ENCODE measurements at places on chromosomes 12 and 14. TPM values are rescaled to one million over a fixed set of nuclear protein-coding genes. Genes with fewer than 3 reads are reported as not detected.

GRCh38 chr12:32076941-32077340, 29.7 kb upstream of the BICD1 start:
- no peaks in the 10 kb centered on the region for H3K4me1 ChIP-seq
- H3K27me3 ChIP-seq, result no peaks in the 10 kb centered on the region
- H3K4me3 ChIP-seq, result no peak overlapping the region
- H3K27ac ChIP-seq, result no peak overlapping the region
- DNase-seq, result no peak

GRCh38 chr14:72104011-72104613, 171.9 kb downstream of the RGS6 start:
- H3K4me1 ChIP-seq, result no peaks in the 10 kb centered on the region
- no peak overlapping the region for H3K27ac ChIP-seq
- H3K27me3 ChIP-seq, result peaks cover 9% of the 10 kb centered on the region
- H3K36me3 ChIP-seq, result no peaks in the 10 kb centered on the region

DNA sequence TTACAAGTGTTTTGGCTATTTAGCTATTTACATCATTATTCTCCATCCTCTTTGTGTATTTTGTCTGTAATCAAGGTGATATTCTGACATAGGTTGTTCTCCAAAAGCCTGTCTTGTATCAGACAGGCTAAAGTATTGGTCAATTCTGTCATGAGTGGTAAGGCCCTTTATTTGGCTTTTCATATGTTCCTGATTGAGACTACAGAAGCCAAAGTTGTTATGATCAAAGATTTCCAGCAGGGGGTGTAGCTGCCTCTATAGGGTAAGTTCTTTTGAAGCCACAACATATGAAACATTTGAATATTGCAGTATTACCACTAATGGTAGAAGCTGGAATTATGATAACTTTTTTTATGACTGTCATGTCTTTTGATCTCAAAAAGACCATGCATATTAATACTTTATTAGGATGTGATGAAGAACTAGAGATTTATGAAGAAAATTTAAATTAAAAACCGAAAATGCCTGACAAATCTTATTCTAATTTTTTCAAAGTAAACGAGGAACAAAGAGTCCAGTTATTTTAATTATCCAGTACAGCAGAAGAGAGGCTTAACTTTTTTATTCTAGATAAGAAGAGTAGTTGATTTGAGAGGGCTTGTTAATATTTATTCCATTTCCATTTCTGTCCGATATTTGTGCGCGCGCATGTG, 3.4 kb upstream of the ARHGAP5 start:
- peaks cover 6% of the 10 kb centered on the region for H3K4me1 ChIP-seq
- H3K4me3 ChIP-seq, result no peak overlapping the region
- peak; percentile 5 for DNase-seq
- no peaks in the 10 kb centered on the region for H3K36me3 ChIP-seq
- H3K27me3 ChIP-seq, result no peaks in the 10 kb centered on the region

Gene LMNTD1
- not detected for total RNA-seq

DNA sequence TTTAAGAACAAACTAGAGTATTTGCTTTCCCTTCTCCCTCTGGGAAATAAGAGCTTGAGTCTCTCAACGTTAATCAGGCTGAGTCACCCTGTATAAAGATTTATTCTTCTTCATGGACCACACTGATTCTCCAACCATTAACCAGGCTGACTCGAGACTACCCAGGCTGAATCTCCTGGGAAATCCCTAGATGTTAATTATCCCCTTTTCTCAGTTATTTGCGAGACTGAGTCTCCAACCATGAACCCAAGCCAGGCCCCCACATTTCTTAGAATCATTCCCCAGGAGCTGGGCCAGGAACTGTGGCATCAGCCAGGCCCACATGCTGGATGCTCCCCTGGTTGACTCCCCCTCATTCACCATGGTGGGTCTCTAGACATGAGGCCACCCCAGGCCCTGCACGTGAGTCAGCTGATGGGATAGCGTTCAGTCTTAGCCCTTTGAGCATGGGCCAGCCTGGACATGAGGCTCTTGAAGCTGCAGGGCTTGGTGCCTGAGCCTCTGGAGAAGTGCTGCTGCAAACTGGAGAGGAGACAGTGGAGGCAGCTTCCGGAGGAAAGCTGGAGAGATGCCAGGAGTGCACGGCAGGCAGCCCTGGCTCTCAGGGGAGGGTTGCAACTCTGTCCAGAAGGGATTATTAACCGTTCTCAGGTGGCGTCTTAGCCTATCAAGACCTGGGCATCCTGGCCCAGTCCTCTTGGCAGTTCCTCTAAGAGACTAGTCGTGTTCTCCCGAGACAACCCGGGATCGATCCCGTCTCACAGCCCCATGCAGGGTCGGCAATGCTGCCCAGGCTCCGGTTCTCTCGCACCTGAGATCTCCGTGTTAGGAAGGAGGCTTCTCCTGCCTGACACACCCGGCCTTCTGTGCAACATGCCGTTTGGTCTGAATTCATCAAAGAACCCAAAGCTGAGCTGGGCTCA, 296.6 kb downstream of the ADGRD1 start:
- H3K27me3 ChIP-seq, result no peaks in the 10 kb centered on the region
- no peaks in the 10 kb centered on the region for H3K4me1 ChIP-seq
- no peaks in the 10 kb centered on the region for H3K36me3 ChIP-seq
- no peak overlapping the region for H3K4me3 ChIP-seq
- DNase-seq, result no peak

Gene PPFIA2
- total RNA-seq, result not detected

DNA sequence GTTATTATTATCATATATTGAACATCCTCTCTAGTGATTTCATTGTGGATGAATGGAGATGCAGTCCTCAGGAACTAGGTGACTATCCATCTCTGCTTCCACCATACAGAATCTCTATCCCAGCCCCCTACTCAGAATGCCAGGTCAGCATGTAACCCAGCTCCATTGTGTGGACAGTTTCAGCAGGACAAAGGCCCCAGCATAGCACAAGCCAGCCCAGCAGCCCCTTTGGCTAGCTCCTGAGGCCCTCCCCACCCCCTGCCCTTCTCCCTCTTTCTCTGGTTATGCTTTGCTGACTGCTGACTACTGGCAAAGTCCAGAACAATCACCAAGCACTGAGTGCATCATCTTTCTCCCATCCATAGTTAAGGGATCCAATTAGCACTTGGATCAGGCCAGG, 5.8 kb upstream of the SPRYD4 start:
- H3K36me3 ChIP-seq, result no peaks in the 10 kb centered on the region
- no peaks in the 10 kb centered on the region for H3K27me3 ChIP-seq
- DNase-seq, result no peak
- H3K27ac ChIP-seq, result no peak overlapping the region
- peaks cover 4% of the 10 kb centered on the region for H3K4me1 ChIP-seq

- H3K27me3 ChIP-seq, result no peaks in the 10 kb centered on the region
- no peaks in the 10 kb centered on the region for H3K36me3 ChIP-seq
- DNase-seq, result no peak
- H3K4me1 ChIP-seq, result no peaks in the 10 kb centered on the region
- no peak overlapping the region for H3K4me3 ChIP-seq
Measured at GRCh38 chr14:102246071-102246470, 58.9 kb downstream of the MOK start.

GRCh38 chr12:15196678-15197505, 24.3 kb downstream of the RERG start:
- no peak overlapping the region for H3K27ac ChIP-seq
- no peaks in the 10 kb centered on the region for H3K4me1 ChIP-seq
- H3K36me3 ChIP-seq, result no peaks in the 10 kb centered on the region
- no peaks in the 10 kb centered on the region for H3K27me3 ChIP-seq
- no peak overlapping the region for H3K4me3 ChIP-seq

Gene SLCO1C1
- total RNA-seq, result not detected

- H3K4me3 ChIP-seq, result no peak overlapping the region
- H3K27ac ChIP-seq, result no peak overlapping the region
- H3K27me3 ChIP-seq, result no peaks in the 10 kb centered on the region
- no peaks in the 10 kb centered on the region for H3K36me3 ChIP-seq
Measured at GRCh38 chr14:80202888-80203562, 8.3 kb downstream of the DIO2 start.

- no peaks in the 10 kb centered on the region for H3K4me1 ChIP-seq
- no peak for DNase-seq
- no peaks in the 10 kb centered on the region for H3K27me3 ChIP-seq
Measured at GRCh38 chr14:57999471-57999870, 133.6 kb upstream of the SLC35F4 start.

Gene FAM186B
- total RNA-seq, result 0.64 TPM

- H3K4me3 ChIP-seq, result no peak overlapping the region
- no peak for DNase-seq
- no peaks in the 10 kb centered on the region for H3K4me1 ChIP-seq
- H3K36me3 ChIP-seq, result no peaks in the 10 kb centered on the region
Measured at GRCh38 chr12:72546106-72546505, 273.9 kb downstream of the TRHDE start.

Gene RFLNA
- not detected for total RNA-seq

- peaks cover 33% of the 10 kb centered on the region for H3K36me3 ChIP-seq
- peak overlapping the region; percentile 85 for H3K27ac ChIP-seq
- no peaks in the 10 kb centered on the region for H3K27me3 ChIP-seq
Measured at GRCh38 chr12:123602651-123603195, 824 bp downstream of the DDX55 start.

DNA sequence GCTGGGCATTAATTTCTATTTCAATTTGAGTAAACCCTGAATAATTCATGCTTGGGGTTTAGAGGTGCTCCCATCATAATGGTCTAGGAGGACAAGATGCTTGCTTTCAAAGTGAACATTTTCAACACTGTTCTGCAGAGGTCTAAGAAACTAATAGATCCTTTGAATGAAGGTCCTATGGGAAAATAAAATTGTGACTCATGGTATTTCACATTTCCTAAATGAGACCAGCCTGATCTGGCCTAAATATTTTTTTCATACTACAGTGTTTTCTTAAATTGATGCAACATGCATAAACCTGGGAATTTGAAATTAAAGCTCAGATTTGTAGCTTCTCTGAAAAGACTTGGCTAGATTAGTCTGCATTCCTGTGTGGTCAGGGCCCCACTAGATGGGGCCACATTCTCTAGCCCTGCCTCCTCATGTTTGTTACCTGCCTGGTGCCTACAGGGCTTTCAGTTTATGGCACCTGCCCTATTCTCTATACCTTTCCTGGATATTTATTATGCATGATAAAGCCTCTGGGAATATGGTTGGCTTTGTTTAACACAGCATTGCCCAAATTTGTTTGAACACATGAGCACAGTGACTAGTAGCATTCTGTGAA, 112.7 kb downstream of the METTL25 start:
- peaks cover 22% of the 10 kb centered on the region for H3K36me3 ChIP-seq
- no peak overlapping the region for H3K27ac ChIP-seq
- no peaks in the 10 kb centered on the region for H3K4me1 ChIP-seq
- H3K27me3 ChIP-seq, result no peaks in the 10 kb centered on the region
- DNase-seq, result no peak

Gene PTPN6
- total RNA-seq, result 79.0 TPM

DNA sequence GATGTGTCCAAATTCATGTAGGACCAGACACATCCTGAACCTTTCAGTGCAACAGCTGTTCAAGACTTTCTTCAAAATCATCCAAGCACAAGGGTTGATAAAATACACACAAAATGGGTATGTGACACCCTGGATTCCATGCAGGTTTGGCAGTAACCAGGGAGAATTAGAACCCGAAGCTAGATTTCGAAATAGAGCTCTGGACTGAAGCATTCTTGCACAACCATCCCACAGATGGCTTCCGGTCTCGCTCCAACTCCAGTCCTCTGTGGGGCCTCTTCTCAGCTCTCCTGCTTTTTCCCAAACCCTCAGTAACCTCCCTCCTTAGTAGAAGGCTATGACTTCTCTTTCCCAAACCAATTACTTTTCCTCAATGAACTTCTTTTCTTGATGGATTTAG, 171.3 kb downstream of the TTC7B start:
- H3K4me1 ChIP-seq, result no peaks in the 10 kb centered on the region
- DNase-seq, result no peak
- no peak overlapping the region for H3K4me3 ChIP-seq
- H3K36me3 ChIP-seq, result no peaks in the 10 kb centered on the region
- H3K27ac ChIP-seq, result no peak overlapping the region

DNA sequence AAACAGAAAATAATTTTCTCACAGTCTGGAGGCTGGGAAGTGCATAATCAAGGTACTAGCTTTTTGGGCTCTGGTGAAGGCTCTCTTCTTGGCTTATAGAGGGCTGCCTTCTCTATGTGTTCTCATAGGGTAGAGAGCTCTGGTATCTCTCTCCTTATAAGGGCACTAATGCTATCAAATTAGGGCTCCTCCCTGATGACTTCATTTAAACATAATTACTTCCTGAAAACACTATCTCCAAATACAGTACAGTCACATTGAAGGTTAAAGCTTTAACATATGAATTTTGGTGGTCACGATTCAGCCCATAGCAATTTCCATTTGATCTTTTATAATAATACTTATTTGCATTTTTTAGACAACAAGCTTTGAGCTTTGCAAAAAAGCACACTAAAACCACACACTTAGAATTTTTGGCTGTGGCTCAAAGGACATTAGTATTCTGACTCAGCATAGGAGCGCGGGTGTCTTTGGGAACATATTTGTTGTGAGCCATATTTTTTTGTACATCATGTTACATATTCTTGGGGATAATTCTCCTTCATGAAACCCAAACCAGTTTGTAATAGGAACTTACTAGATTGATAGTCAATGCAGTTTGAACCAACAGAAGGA, 808.1 kb upstream of the FBXO33 start:
- no peak overlapping the region for H3K4me3 ChIP-seq
- H3K27me3 ChIP-seq, result no peaks in the 10 kb centered on the region
- no peaks in the 10 kb centered on the region for H3K36me3 ChIP-seq

DNA sequence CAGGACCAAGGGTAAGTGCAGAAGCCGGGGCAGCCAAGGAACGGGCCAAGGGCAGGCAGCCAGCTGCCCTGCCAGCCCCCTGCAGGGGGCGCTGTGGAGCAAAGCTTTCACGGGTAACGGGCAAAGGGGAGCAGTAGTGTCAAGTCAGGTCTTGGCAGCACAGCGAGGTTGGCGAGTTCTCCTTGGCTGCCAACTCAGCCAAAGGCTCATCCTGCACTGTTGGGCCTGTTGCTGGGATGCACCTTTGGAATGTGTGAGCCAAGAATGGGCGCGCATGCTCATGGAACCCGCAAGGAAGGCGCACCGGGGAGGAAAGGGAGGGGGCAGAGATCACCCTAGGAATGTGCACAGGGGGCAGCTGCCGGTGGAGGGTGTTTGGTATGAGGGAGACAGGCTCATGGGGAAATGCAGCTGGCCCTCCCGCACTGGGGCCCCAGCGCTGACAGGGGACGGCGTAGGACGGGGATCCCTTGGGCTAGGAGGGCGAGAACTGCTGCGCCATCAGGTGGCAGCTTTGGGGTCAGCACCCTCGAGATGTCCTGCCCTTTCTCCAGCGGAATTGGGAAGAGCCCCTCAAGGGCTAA, 138.0 kb downstream of the ASCL4 start:
- H3K27me3 ChIP-seq, result peaks cover 41% of the 10 kb centered on the region
- peak overlapping the region; percentile 35 for H3K4me3 ChIP-seq
- H3K36me3 ChIP-seq, result no peaks in the 10 kb centered on the region
- no peak overlapping the region for H3K27ac ChIP-seq
- peak; percentile 31 for DNase-seq
- H3K4me1 ChIP-seq, result peaks cover 7% of the 10 kb centered on the region

GRCh38 chr14:74575507-74575906, 36.5 kb downstream of the LTBP2 start:
- H3K27me3 ChIP-seq, result no peaks in the 10 kb centered on the region
- no peak for DNase-seq
- H3K27ac ChIP-seq, result no peak overlapping the region
- H3K36me3 ChIP-seq, result no peaks in the 10 kb centered on the region
- no peak overlapping the region for H3K4me3 ChIP-seq
- peaks cover 51% of the 10 kb centered on the region for H3K4me1 ChIP-seq

- no peak for DNase-seq
- no peaks in the 10 kb centered on the region for H3K4me1 ChIP-seq
- H3K4me3 ChIP-seq, result no peak overlapping the region
- H3K27ac ChIP-seq, result no peak overlapping the region
- no peaks in the 10 kb centered on the region for H3K36me3 ChIP-seq
- no peaks in the 10 kb centered on the region for H3K27me3 ChIP-seq
Measured at GRCh38 chr14:98741523-98741922, 530.5 kb downstream of the BCL11B start.

All from CD4-positive, alpha-beta T cell (primary cell).